ENCODE measurements at places on chromosomes 13 and 19. TPM values are rescaled to one million over a fixed set of nuclear protein-coding genes. Genes with fewer than 3 reads are reported as not detected.

TMEM86B gene
- 4.2 TPM for total RNA-seq

C19orf81 gene
- 36.8 TPM for total RNA-seq

SPHK2 gene
- total RNA-seq, result 21.3 TPM

MBD3L3 gene
- total RNA-seq, result not detected

GRCh38 chr19:29893606-29894284 is 48.3 kb upstream of the URI1 start:
- no peaks in the 10 kb centered on the region for H3K36me3 ChIP-seq
- no peaks in the 10 kb centered on the region for H3K27me3 ChIP-seq
- no peak overlapping the region for H3K27ac ChIP-seq
- DNase-seq, result peak; percentile 33
- H3K4me1 ChIP-seq, result no peaks in the 10 kb centered on the region

DNA sequence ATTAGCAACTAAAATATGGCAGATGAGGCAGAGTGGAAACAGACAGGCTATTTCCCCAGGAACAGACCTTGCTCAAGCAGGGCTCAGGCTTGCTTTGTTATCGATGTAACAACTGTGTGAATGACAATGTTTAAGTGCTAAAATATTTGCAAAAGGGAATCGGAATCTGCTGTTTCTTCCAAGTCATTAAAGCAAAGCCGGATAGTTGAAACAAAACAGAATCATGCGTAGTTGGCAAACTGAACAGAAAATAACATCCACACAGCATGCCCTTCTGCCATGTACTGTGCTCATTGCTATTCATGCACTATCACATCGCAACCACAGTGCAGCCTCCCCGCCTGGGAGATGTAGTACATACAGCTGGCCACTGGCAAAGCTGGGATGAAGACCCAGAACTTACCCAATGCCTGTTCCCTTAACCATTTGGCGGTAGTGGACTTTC is 799.1 kb downstream of the DIAPH3 start:
- no peak overlapping the region for H3K27ac ChIP-seq
- H3K4me3 ChIP-seq, result no peak overlapping the region
- no peak for DNase-seq
- no peaks in the 10 kb centered on the region for H3K36me3 ChIP-seq
- H3K27me3 ChIP-seq, result no peaks in the 10 kb centered on the region

GRCh38 chr13:112010714-112011113 is 56.2 kb upstream of the SOX1 start:
- no peaks in the 10 kb centered on the region for H3K36me3 ChIP-seq
- H3K4me1 ChIP-seq, result no peaks in the 10 kb centered on the region
- DNase-seq, result no peak

- H3K27me3 ChIP-seq, result no peaks in the 10 kb centered on the region
- H3K4me3 ChIP-seq, result no peak overlapping the region
- H3K27ac ChIP-seq, result no peak overlapping the region
- DNase-seq, result no peak
Measured at GRCh38 chr13:73661066-73661465, 473.1 kb downstream of the KLF12 start.

GRCh38 chr13:79541426-79542049 is 60.6 kb downstream of the NDFIP2 start:
- DNase-seq, result peak; percentile 51
- no peaks in the 10 kb centered on the region for H3K4me1 ChIP-seq
- no peak overlapping the region for H3K4me3 ChIP-seq
- H3K27ac ChIP-seq, result no peak overlapping the region
- H3K36me3 ChIP-seq, result no peaks in the 10 kb centered on the region
- no peaks in the 10 kb centered on the region for H3K27me3 ChIP-seq

DNA sequence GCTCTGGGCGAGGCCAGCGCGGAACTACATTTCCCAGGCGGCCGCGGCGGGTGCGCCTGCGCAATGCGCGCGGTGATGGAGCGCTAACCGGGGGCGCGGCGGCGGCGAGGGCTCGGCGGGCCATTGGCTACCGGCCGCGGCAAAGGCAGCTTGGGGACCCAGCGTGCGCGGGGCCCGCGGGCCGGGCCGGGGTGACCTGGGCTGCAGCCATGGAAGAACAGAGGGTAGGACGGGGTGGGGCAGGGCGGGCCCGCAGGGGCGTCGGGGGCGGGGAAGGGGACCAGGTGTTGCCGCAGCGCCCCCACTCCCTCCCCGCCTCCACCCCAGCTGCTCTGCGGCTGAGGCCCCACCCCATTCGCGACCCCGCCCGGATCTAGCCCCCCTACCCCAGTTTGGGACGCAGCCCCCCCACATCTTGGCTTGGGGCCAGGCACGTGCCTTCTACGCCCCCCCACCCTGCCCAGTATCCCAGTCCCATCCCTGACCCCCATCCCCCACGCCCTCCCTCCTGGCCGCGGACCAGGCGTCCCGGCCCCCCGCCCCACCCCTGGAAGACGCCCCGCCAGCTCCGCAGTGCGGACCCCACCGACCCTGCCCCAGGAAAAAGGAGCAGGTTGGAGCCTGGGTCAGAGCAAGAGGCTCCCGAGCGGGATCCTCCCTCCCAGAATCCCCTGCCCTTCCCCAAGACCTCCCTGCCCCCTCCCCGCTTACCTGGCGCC is at the start of gene FSD1:
FSD1 (plus strand) TSS at position 61 of the 719 bp plus-strand sequence; CDS start at position 210, 149 bp downstream.
- peak within 1 kb of the TSS; percentile 57 for H3K4me3 ChIP-seq
- peak; percentile 71 for DNase-seq
- no peak within 1 kb of the TSS for H3K27ac ChIP-seq
- peaks cover 6% of the 10 kb centered on the region for H3K4me1 ChIP-seq
- no peaks in the 10 kb centered on the region for H3K36me3 ChIP-seq
- H3K27me3 ChIP-seq, result no peaks in the 10 kb centered on the region

DNA sequence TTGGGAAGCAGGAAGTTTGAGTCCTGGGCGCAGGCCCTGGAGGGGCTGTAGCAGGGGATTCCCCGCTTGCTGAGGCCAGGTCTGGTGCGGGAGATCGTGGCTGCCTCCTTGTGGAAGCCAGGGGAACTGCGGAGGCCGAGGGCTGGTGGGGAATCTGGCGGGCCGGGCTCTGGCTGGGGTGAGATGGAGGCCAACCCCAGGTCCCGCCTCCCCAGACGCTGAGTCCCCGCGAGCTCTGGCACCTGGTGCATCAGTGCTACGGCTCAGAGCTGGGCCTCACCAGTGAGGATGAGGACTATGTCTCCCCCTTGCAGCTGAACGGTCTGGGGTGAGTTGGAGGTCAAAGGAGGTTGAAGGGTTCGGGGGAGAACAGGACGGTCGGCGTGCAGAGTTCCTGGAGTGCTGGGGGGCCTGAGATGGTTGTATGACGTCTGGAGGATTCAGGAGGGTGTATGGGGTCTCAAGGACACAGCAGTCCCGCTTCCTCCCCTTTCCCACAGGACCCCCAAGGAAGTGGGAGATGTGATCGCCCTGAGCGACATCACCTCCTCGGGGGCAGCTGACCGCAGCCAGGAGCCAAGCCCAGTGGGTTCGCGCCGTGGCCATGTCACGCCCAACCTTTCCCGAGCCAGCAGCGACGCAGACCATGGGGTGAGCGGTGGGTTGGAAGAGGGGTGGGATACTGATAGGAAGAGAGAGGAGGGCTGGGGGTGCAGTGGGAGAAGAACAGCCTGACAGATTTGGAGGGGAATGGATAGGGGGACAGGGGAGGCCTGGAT is 13.1 kb downstream of the GRAMD1A start:
- peak; percentile 89 for DNase-seq
- H3K4me3 ChIP-seq, result no peak overlapping the region
- no peaks in the 10 kb centered on the region for H3K27me3 ChIP-seq
- peaks cover 6% of the 10 kb centered on the region for H3K4me1 ChIP-seq
- H3K27ac ChIP-seq, result no peak overlapping the region
- peaks cover 40% of the 10 kb centered on the region for H3K36me3 ChIP-seq

- H3K27ac ChIP-seq, result peak overlapping the region; percentile 98
- no peaks in the 10 kb centered on the region for H3K27me3 ChIP-seq
- no peak overlapping the region for H3K4me3 ChIP-seq
- no peak for DNase-seq
- H3K4me1 ChIP-seq, result peaks cover 89% of the 10 kb centered on the region
- peaks cover 4% of the 10 kb centered on the region for H3K36me3 ChIP-seq
Measured at GRCh38 chr19:38667661-38668171, 20.3 kb downstream of the ACTN4 start.

DNA sequence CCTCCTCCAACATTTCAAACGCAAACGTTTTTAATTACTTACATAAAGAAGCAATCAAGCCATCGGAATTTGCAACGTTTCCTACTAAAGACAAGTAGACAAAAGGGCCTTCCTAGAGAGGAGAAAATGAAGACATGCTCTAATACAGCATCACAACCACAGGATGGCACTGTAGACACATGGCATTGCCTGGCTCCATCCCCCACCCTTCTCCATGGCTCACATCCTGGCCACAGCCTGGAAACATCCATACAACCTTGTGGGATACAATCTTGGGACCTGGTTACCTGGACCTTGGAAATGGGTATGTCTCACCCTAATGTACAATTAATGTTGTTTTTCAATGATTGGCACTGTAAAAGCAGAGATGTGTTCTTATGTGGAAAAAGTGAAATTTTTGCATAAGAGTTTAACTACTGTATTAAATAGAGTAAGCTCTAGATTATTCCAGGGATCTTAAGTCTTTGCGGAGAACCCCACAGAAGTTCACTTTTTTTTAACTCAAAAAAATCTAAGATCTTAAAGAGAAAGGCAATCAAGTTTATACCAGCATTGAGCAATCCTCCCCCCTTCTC is 21.5 kb downstream of the EBPL start:
- DNase-seq, result peak; percentile 75
- H3K36me3 ChIP-seq, result peaks cover 8% of the 10 kb centered on the region
- no peaks in the 10 kb centered on the region for H3K4me1 ChIP-seq
- H3K4me3 ChIP-seq, result no peak overlapping the region
- no peak overlapping the region for H3K27ac ChIP-seq
- H3K27me3 ChIP-seq, result no peaks in the 10 kb centered on the region

DNA sequence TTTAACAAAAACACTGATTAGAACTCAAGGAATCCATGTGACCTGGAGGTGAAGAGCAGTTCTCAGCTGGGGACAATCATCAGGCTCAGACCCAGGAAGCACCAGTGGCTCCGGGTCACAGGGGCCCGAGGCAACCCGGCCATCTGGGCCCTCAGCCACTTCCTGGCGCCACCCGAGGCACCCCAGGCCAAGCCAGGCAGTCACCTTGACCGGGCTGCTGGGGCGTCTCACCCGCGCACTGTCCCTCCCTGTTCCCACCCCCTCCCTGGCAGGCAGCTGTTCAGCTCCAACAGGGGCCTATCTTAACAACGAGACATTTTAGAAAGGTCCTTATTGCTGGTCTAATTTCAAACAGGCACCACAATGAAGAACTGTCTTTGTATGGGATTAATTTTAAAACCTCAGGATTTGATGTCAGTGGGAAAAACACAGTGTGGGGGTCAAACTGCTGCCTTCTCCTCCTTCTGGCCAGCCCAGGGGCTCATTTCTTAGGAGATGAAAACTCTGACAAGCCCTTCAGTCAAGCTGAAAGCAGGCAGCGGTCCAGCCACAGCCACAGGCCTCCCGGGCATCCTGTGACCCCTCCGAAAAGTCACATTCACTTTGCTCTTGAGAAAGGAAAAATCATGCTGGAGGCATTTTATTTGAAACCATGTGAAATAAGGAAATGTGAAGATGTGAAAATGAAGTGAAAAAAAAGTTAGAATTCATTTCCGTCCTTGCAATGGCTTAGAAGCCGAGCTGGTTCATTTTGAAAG is 83.3 kb downstream of the KCTD15 start:
- no peaks in the 10 kb centered on the region for H3K36me3 ChIP-seq
- no peaks in the 10 kb centered on the region for H3K27me3 ChIP-seq
- H3K27ac ChIP-seq, result peak overlapping the region; percentile 65
- DNase-seq, result no peak

- H3K27me3 ChIP-seq, result no peaks in the 10 kb centered on the region
- peak; percentile 81 for DNase-seq
- no peaks in the 10 kb centered on the region for H3K36me3 ChIP-seq
- no peak overlapping the region for H3K4me3 ChIP-seq
- H3K27ac ChIP-seq, result no peak overlapping the region
- H3K4me1 ChIP-seq, result peaks cover 8% of the 10 kb centered on the region
Measured at GRCh38 chr19:2424686-2425621, 2.4 kb downstream of the TIMM13 start.

- H3K27ac ChIP-seq, result no peak overlapping the region
- no peaks in the 10 kb centered on the region for H3K4me1 ChIP-seq
- H3K4me3 ChIP-seq, result no peak overlapping the region
- H3K27me3 ChIP-seq, result no peaks in the 10 kb centered on the region
- H3K36me3 ChIP-seq, result no peaks in the 10 kb centered on the region
Measured at GRCh38 chr13:30382836-30383525, 39.3 kb upstream of the UBE2L5 start.

- no peaks in the 10 kb centered on the region for H3K36me3 ChIP-seq
- no peaks in the 10 kb centered on the region for H3K4me1 ChIP-seq
- no peak overlapping the region for H3K27ac ChIP-seq
- H3K27me3 ChIP-seq, result no peaks in the 10 kb centered on the region
Measured at GRCh38 chr13:69956349-69956748, 151.3 kb upstream of the ATXN8OS start.

DNA sequence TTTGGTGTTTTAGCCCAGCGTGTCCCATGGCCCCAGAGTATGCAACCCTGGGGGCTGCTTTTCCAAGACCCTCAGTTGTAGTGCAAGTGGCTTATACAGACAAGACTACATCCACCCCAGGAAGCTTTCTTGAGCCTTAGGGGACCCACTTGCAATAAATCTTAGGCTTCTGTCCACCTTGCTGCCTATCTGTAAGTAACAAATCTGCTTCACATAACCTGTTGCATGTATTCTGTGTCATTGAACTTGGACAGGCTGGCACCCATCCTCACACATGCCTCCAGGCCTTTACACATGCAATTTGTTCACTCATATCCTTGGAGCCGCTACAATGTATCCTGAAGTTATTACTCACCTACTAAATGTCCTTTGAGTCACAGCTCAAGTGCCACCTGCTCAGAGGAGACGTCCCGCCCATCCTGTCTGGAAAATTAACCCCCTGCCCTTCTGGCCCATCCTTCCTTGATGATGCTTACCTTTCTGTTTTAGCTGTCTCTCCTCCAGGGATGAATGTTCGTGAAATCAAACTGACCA is 101.2 kb downstream of the ZNF536 start:
- no peak for DNase-seq
- no peaks in the 10 kb centered on the region for H3K36me3 ChIP-seq
- H3K4me3 ChIP-seq, result no peak overlapping the region
- no peaks in the 10 kb centered on the region for H3K4me1 ChIP-seq

DNA sequence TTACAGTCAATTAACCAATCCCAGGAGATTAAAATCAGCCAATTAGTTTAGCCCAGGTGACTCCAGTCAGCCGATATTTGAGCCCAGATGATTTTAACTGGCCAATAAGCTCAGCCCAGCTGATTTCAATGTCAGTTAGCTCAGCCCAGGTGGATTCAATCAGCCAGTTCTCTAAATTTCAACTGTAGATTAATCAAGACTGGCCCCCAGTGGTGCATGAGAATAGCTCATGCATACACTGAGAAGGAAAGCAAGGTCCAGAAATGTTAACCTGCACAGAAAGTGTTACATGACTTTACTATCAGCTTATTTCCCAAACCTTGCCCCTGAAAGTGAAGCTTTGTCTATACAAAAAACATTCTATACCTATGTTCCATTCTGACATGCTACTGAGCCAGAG is 55.4 kb upstream of the ZNF724 start:
- H3K27ac ChIP-seq, result no peak overlapping the region
- no peaks in the 10 kb centered on the region for H3K4me1 ChIP-seq

- H3K36me3 ChIP-seq, result no peaks in the 10 kb centered on the region
- H3K27me3 ChIP-seq, result no peaks in the 10 kb centered on the region
- no peak overlapping the region for H3K4me3 ChIP-seq
- no peak overlapping the region for H3K27ac ChIP-seq
- no peak for DNase-seq
- H3K4me1 ChIP-seq, result no peaks in the 10 kb centered on the region
Measured at GRCh38 chr13:82330499-82330898, 1551.8 kb downstream of the SLITRK1 start.
